ENCODE measurements at places on chromosomes 4 and X. TPM values are rescaled to one million over a fixed set of nuclear protein-coding genes. Genes with fewer than 3 reads are reported as not detected.

DNA sequence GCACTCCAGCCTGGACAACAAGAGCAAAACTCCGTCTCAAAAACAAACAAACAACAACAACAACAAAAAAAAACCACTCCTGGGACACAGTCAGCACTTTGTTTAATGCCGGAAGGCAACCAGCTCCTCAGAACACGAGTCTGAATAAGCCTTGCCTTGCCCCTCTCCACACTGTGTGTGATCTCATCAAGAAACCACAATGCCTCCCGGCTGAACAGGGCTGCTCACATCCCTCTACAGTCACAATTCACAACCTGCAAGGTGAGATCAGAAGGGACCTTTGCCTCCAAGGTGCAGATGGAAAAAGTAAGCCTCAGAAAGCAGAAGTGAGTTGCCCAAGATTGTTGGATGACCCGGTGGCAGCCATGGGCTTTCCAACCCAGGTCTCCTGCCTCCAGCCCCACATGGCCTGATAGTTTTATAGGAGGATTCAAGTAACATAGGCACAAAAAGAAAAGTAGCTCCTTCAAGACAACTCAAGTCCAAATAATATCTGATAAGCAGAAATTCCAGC, 80.8 kb downstream of the JAKMIP1 start:
- DNase-seq: no peak

The SUPT20HL1 gene
- 0.48 TPM for total RNA-seq

The COX7B2 gene
- total RNA-seq: not detected

- no peak for DNase-seq
These were observed 172.7 kb downstream of the GPM6A start for GRCh38 chr4:175639346-175639745.
